NCI-H446 treated with DMSO at 0.1 percent for 48 hours (cell line): ENCODE measurements at places on chromosomes 16 and 17.

- no peak for DNase-seq
These were observed 243.2 kb upstream of the MON1B start for GRCh38 chr16:76947749-76948148.

GRCh38 chr16:88993166-88993761, 16.3 kb upstream of the CBFA2T3 start:
- no peak for DNase-seq

DNA sequence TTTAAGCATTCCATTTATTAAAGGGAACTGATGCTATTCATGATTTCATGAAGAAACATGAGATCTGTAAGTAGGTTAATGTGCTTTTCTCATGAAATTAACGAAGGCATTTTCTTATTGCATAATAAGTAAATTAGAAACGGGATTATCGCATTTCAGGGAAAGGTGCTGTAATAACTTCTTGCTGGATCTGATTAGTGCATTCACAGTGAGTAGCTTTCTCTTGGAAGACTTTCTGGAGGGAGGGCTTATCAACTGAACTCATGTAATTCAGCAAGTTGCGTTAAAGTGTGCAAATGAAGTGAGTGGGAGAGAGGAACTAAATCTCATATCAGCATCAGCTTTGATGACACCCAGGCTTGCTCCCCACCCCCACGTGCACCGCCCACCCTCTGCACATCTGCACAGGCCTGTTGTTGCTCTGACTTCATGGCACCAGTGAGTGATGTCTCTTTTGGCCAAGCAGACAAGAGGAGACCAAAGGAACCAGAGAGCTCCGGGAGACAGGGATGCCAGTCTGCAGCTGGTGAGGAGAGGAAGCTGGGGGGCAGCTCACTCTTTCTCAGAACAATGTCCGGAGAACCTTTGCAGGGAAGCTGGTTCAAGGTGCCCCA, 26.3 kb upstream of the GAS7 start:
- no peak for DNase-seq

GRCh38 chr17:56752263-56752836, 81.4 kb downstream of the C17orf67 start:
- DNase-seq = peak; percentile 45

DNA sequence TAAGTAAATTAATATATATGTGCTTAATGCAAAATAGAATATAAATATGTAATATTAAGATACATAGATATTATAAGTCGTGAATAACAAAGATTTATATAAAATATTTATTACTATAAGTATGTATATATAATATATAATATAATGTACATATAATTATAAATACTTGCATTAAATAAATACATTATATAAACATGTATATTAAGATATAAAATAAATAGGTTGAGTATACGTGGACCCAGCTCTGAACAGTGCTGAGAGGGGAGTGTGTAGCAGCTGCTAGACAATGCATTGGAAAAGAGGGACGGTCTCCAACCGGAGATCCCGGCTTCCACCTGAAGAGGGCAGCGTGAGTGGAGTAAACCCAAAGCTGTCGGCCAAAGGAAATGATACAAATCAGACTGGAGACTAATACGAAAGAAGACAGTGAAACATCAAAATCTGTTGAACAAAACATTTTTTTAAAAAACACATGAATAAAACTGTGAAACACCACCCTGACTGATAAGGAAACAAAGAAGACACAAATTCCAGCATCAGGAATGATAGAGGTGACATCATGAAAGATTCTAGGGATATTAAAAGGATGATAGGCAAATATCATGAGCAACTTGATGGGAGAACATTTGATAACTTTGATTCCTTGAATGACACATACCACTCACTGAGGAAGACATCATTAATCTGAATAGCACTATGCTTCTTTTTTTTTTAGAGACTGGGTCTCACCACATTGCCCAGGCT, 125.4 kb upstream of the CHMP6 start:
- peak; percentile 18 for DNase-seq

DNA sequence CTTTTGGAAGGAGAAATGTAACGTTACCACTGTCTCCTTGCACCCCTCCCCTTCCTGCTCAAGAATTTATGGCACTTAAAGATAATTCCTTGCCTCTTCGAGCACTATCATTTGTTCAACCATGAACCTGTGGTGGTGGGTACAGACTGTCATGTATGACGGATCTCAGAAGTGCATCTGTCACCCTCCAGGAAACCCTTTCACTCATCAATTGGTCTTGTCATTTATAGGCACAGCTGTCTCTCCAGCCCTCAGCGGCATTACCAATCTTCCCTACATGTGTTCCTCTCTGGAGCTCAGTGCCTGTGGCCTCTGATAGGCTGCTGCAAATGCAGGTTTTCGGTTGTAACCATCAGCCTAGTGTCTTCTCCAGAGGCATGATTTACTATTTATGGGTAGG, 15.0 kb downstream of the CNTNAP4 start:
- no peak for DNase-seq

DNA sequence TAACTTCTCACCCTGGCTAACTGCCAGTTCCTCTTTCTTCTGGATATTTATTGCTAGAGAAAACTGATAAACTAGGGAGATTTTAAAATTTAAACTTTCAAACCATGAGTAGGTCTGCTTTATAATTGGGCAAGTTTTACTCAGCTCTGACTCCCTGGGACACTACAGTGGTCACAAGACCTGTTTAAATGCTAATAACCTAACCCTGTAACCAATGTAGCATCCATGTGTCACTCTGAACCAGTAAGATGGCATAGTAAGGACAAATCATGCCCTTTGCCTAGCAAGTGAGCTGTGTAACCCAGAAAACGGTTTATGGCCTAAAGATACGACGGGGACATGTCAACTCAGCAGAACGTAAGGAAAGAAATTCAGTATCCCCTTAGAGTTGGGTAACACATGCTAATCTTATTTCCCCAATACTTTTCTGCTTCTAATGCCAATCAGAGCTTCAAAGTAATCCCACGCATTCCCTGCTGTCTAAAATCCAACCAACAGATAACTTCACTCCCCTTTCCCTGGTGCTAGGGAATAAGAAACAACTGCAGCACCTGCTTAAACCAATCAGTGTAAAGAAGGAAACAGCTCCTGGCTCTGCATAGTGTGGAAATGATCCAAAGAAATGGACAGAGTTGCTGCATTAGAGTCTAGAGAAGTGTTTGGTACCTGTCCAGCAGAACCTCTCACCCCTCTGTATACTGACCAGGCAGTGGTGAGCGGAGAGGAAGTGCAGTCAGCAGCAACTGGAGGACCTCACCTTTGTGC, 85.7 kb downstream of the NCOR1 start:
- no peak for DNase-seq

- no peak for DNase-seq
These were observed 2.3 kb upstream of the UBTF start for GRCh38 chr17:44221862-44222111.

- DNase-seq = no peak
These were observed 2.5 kb downstream of the SEC14L1 start for GRCh38 chr17:77143306-77143705.

- no peak for DNase-seq
These were observed 8.0 kb downstream of the CCNF start for GRCh38 chr16:2437032-2437790.

DNA sequence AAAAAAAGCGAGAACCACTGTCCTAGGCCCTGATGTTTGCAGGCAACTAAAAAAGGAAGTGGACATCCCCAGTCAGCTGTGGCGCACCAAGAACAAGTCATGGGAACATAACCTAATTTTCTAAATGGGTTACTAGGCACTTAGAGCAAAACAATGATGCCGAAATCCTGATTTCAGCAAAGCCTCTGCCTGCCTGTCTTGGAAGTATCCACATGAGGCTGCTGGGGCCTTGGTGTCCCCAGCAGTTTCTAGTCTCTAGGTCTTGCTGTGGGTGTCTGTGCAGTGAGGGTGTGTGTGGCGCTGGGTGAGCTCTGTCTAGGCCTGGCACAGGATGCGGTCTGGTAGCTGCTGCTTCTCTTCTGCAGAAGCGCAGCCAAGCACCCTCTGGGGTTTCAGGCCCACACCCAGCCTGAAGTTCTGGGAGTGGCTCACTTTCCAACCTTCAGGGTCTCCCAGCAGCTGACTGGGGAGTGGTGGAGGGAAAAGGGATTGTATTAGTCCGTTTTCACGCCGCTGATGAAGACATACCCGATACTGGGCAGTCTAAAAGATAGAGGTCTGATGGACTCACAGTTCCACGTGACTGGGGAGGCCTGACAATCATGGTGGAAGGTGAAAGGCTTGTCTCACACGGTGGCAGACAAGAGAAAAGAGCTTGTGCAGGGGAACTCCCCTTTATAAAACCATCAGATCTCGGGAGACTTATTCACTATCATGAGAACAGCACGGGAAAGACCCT, 21.1 kb downstream of the STH start:
- no peak for DNase-seq

- no peak for DNase-seq
These were observed 8.3 kb downstream of the ZNF594 start for GRCh38 chr17:5183410-5183793.
